Stimulated activated naive CD8-positive, alpha-beta T cell treated with anti-CD3 and anti-CD28 coated beads, Interleukin-15, amount 100 ng/mL, for 72 hours (primary cell): ENCODE measurements at places on chromosomes 3 and 15.

GRCh38 chr15:74598126-74598842, 17.4 kb upstream of the CLK3 start:
- DNase-seq = peak; percentile 81

DNA sequence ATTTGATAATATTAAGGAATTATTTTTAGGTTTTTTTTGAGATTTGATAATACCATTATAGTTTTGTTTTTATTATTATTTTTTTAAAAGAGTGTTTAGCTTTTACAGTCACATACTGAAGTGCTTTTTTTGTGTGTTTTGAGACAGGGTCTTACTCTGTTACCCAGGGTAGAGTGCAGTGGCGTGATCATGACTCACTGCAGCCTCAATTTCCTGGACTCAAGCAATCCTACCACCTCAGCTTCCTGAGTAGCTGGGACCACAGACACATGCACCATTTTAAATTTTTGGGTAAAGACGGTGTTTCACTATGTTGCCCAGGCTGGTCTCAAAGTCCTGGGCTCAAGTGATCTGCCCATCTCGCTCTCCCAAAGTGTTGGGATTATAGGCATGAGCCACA, 73.0 kb downstream of the SUMF1 start:
- peak; percentile 34 for DNase-seq

DNA sequence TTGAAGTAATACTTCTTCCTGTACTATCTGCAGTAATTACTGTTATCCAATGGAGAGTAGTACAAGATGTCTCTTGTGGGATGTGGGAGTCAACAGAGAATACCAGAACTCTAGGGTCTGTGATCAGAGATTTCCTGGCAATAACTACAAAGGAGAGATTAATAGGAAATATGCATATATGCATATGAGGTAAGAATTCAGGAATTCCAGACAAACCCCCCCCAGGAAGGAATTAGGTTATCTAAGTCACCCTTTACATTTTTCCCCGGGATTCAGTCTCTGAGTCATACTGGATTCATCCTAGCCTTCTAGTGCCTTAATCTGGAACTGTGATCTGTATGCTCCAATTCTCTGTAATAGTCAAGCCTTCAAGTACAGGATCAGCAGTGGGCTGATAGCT, 49.4 kb downstream of the GTF2E1 start:
- DNase-seq = no peak

- DNase-seq = no peak
These were observed 69.9 kb downstream of the COL8A1 start for GRCh38 chr3:99708207-99708745.

DNA sequence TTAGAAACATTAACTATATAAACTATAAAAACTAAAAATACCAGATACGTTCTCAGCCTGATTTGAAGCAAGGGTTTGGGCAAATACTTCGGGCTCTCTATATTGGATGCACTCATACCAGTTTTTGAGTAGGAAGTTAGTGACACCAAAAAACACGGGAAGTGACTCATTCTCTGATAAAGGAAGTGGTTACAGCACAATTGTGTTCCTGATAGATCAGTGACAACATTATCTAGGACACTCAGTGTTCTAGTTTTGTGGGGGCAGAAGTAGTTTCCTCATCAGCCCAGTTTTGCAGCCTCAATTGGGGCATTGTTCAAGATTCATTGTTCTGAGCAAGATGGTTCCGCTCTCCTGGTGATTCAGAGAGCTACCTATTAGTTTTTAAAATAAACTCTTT, 469.6 kb upstream of the DPPA4 start:
- DNase-seq = peak; percentile 41

DNA sequence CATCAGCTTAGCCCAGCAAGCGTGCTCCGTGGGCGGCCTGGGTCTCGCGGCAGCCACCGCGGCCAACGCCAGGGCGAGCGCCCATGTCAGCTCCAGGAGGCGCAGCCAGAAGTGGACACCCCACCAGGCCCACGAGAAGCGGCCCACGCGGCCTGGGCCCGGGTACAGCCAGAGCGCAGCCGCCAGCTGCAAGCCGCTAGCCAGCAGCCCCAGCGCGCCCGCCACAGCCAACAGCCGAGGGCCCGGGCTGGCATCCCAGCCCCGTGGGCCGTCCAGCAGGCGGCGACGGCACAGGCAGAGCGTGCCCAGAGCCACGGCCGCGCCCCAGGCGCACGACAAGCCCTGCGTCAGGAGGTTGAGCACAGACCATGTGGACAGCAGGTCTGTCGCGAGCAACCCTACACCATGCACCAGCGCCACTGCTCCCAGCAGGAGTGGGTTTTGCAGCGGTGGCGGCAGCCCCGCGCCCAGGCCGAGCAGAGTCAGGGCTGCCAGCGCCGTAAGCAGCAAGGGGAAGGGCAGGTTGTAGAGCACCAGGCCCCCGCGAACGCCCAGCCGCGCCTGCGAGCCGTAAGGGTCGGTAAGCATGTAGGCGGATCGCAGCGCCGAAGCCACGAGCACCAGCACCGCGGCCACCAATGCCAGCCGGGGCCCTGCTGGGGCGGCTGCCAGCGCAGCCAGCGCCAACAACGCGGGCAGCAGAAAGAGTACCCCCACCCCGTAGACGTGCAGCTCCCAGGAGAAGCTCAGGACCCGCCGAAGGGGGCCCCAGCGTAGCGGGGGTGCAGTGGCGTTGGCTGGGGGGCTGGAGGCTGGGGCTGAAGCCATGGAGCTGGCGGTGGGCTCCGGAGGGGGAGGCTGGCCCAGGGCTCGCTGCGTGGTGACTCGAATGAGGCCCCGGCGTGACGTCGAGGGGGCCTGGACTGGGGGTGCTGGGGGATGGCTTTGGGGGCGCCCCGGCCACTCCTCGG, 4.9 kb downstream of the PRRT3 start:
- no peak for DNase-seq

GRCh38 chr3:124780761-124781475, 50.7 kb downstream of the UMPS start:
- DNase-seq = no peak

- no peak for DNase-seq
These were observed 152.9 kb upstream of the GOLIM4 start for GRCh38 chr3:168248383-168249204.

DNA sequence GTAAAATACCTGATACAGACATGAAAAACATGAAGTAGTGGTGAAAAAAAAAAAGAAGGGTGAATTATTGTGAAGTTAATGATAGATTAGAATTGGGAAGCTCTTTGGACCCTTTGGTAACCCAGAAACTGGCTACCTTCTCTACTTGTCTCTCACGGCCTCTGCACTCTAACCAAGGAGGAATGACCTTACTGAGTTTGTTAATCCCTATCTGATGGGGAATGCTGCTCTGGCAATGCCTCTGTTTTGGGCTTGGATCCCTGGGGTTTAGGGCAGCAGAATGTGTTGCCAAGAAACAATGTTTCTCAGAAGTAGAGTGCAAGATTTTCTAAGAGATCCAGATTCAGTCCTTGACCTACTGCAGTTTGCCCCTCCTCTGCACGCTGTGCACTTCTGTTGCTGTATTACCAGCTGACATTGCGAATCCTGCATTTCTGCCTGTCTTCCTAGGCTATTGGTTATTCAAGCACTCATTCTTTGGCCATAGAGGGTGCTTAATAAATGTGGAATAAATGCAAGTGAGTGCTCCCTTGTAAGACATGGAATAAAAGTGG, 49.2 kb upstream of the MAP3K13 start:
- DNase-seq = no peak

DNA sequence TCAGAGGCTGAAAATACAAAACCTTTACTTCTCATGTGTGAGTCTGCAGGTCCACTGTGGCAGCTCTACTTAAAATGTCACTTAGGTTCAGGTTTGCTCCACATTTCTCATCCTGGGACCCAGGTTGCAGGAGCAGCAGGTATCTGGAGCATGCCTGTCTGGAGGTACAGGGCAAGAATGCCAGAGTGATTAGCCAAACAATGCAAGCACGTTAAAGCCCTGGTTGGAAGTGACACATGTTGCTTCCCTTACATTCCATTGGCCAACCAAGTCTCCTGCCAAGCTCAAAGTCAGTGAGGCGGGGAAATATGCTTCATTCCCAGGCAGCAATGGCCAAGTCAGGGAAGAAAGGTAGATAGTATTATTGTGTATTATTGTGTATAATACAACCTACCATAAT, 76.8 kb upstream of the ARL6 start:
- DNase-seq = no peak

GRCh38 chr3:139557041-139557440, 17.5 kb upstream of the RBP1 start:
- DNase-seq = no peak

DNA sequence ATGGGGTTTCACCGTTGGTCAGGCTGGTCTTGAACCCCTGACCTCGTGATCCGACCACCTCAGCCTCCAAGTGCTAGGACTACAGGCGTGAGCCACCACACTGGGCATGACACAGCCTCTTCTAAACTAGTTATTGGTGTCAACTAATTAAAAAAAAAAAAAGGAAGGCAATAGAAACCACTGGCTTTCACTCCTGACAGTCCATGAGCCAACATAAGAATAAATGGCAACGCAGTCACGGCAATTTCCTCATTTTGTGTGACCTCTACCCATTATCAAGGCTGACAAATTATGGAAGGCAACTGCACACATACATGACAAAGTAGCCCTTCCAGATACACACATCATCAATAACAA, 5.9 kb downstream of the ARHGEF3 start:
- DNase-seq = no peak

DNA sequence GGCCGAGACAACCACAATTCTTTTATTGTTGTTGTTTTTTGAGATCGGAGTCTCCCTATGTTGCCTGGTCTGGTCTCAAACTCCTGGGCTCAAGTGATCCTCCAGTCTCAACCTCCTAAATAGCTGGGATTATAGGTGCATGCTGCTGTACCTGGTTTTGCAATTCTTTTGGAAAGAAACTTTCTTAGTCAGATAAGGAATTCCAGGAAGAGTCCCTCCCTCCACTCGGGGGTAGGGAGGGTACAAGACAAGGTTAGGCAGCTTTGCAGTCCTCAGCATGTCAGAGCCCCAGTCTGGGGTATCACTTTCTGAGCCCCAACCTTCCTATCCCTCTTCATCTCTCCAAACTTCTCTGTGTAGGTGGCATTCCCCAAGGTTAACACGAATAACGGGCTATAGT, 33.8 kb upstream of the FURIN start:
- no peak for DNase-seq

DNA sequence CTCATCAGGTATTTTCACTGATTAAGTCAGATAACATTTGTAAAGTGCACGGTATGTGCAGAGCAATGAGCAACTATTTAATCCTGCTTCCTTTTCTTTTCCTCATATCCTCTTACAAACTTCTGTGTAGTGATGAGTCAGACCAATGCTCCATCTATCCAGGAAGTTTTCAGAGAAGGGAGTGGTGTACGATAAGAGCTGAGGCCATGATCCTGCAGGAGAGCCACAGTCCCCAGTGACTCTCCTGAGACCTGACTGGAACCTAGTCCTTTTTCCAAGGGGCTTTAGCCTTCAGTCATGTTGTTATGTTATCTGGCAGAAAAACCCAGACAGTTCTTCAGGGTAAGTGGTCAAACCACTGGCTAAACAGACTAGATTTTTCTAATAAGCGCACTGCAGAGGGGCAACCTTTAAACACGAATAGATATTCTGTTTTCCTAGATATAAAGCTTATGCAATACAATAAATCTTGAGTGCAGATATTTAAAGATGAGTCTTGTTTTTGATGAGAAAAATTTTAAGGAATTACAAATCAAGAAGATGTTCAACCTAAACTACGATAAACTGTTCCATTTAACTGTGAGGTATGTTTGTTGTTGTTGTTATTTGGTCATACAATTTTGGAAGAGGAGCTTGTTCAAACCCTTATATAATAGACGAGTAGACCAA, 110.5 kb upstream of the RAP2B start:
- no peak for DNase-seq

DNA sequence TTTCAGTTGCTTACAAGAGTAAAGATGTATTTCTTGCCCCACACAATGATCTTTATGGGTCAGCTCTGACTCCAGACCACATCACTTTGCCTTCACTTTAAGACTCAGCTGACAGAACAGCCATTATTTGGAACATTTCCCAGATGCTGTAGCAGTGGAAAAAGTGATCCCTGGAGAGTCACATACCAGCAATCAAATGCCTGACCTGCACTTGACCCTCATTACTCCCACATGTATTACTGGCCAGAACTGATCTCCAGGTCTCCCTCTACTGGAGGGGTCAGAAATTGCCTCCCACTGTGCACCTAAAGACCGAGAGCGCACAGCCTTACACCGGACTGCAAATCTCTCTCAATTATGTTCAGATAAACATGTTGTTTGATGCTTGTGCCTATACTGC, 88.6 kb upstream of the ZNF385D start:
- DNase-seq = no peak

- no peak for DNase-seq
These were observed 33.6 kb downstream of the TPM1 start for GRCh38 chr15:63075984-63076713.

DNA sequence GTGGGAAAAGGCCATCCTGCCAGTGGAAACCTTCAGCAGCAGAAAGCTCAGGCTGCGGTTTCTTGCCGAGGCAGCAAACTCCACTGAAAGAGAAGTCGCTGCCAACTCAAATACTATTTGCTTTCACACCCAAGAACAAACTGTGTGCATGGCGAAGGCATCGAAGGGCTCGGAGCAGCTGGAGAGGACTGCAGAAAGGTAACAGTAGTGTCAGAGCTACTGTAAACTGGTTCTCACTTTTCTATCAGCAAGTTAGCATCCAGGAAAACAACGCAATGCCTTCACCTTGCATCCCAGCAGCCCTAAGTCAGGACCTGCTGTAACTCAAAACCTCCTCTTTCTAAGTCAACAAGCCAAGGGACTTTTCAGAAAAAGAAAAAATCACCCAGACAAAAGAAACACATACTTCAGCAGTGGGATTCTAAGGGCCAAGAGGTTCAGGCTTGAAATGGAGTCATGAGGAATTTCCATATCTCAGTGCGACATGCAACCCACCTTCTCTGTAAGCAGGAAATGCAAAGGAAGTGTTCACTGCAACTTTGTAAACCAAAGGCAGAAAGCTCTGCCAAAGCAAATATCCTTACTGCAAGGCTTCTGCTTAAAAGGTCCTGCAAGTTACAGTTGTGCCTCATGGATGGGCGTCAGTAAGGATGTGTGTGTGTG, 193.5 kb downstream of the FOXP1 start:
- DNase-seq = no peak

DNA sequence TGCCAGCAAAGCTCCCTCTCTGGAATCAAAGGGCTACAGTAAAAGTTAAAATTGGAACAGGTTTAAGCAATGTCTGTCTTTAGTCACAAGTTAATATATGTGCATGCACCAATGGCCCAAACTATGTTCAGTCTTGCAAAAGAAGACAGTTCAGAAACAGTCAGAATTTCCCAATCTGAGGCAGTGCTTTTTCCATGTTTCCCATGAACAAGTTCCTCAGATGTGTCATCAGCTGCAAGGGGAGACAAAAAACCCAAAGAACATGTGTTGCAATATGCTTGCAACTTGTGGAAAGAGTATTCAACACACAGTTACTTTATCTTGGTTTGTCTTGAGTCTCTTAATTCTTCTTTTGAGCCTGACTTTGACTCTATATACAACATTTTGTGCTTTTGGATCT, 148.4 kb downstream of the USP13 start:
- DNase-seq = no peak

DNA sequence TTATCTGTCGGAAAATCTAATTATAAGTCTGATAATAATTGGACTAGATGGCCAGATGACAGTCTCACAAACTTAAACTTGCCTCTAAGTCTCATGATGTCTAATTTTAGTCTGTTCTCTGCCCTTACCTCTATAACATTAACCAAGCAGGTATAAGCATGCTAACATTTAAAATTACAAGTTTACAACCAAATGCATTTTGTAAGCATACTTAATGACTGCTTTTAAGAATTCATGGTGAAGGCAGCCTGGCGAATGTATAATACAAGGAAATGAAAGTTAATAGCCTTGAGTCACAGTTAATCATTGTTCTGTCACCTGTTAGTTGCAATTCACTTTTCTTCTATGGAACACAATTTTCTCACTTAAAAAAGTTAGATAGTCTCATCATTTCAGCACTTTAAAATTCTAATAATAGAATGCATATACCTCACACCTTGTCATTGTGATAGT, 16.5 kb downstream of the BCHE start:
- DNase-seq = no peak
